ENCODE measurements at places on chromosomes 3 and 15. TPM values are rescaled to one million over a fixed set of nuclear protein-coding genes. Genes with fewer than 3 reads are reported as not detected.

GRCh38 chr3:149332227-149332765, 1.1 kb downstream of the TM4SF18 start:
- DNase-seq = no peak

DNA sequence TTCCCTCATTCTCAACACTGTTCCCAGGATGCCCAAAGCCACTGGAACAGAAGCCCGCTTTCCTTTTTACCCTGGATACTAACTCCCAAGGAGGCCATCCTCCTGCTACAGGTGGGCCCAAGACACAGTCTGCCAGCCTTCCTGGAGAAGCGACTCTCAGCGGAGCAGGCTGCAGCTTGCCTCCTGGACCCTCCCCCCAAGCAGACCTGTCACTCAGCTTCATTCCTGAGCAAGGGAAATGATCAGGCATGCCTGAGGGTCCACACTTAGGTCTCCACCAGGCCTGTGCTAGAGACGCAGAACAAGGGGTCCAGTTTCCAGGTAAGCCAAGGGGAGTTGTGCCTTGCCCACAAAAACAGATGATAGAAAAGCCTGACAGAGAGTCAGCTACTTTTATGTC, 62.8 kb downstream of the SLCO2A1 start:
- DNase-seq = no peak

- no peak for DNase-seq
These were observed at the start of gene FBXO40 for GRCh38 chr3:121592856-121593702. Gene FBXO40, plus strand, starts transcription at chr3:121593379. Its CDS starts 27,197 bp downstream, at chr3:121620576.

ACVR2B gene
- total RNA-seq = 4.4 TPM

RTP1 gene
- total RNA-seq = not detected

DNA sequence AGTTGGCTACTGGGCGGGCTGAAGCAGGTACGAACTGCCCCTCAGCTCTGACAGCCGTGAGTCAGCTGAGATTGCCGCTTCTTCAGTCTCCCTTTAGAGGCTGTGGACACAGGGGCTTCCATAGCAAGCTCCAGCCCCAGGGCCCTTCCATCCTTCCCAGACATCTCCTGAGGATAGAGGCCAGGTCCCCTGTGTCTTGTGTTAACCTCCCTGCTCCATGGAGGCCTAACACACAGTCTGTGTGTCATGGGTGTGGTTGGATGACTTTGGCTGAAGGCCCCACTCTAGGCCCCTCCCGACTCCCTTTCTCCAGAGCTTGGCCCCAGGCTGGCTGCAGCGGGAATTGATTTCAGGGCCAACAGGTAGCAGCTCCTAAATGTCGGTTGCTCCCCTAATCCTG, 116.1 kb upstream of the TLE3 start:
- no peak for DNase-seq

DNA sequence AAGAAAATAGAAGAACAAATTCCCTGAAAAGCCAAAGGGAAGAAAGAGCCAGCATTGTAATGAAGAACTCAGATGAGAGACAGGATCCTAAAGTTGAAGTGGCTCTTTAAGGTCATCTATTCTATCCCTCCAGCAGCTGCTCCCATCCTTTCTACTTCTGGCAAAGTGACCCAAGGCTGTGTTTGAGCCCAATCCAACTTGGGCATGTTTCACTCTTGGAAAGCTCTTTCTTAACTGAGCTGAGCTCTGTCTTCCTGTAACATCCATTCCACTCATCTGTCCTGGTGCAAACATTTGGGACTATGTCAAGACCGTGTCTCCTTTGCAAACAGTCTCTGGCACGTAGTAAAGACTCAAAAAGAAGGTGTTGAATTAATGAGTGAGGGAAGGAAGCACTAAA, 298.1 kb upstream of the IGF1R start:
- DNase-seq = no peak

MAP6D1 gene
- 14.4 TPM for total RNA-seq

DNA sequence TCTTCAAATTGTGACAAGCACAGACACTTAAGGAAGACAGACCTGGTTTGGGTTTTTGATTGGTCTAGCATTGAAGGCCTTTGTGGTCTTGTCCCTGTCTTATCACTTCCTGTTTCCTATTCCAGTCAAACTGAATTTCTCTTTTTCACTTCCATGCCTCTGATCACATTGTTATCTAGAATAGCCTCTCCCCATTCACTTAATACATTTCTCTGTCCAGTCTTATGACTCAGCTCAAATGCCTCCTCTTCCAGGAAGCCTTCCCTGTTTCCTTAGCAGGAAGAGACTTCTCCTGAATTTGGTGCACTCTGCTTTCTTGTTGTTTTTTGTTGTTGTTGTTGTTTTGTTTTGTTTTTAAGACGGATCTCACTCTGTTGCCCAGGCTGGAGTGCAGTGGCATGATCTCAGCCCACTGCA, 45.5 kb downstream of the LIMD1 start:
- no peak for DNase-seq

CHST2 gene
- 2.2 TPM for total RNA-seq

ZNF710 gene
- 11.4 TPM for total RNA-seq

DOCK3 gene
- 0.43 TPM for total RNA-seq

LOXL1 gene
- total RNA-seq = 48.7 TPM

GRCh38 chr15:37339437-37339836, 239.1 kb upstream of the MEIS2 start:
- no peak for DNase-seq

DNA sequence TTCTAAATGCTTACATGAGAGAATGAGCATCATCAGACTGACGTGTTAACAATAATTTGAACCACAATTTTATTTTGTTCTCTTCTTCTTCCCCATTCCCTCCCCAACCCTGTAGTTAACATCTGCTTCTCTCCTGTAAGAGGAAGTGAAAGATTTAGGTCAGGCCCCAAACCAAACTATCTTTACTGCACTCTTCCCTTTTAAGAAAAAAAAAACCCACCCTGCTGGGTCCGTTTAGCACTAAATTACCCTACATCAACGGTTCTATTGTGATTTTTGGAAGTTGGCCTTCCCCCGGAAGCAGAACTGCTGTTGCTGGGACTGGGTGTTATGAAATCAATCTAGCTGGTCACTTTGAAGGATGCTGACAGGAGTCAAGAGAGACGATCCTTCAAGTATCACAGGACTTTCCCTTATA, 49.4 kb downstream of the NFKBIZ start:
- DNase-seq = no peak

PCYT1A gene
- total RNA-seq = 33.5 TPM

DNA sequence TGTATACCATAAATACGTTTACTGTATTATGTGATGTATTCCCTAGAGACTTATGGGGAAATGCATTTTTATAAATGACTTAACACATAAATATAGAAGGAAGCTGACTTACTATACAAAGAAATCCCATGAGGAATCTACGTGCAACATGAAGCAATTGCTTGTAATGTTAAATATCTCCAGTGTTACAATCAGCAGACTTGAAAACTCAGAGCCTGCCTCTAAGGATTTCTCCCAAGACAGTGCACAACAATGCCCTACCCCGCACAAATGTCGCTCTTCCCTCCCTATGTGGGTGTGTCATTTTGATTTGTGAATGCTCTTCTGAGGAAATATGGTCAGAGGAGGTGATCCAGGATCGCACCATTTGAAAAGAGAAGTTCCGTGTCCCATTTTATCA, 629.0 kb downstream of the NR2F2 start:
- no peak for DNase-seq

GRCh38 chr15:39530480-39531342, 50.2 kb upstream of the THBS1 start:
- no peak for DNase-seq

- no peak for DNase-seq
These were observed 25.7 kb downstream of the PARP16 start for GRCh38 chr15:65260968-65261367.

AHSG gene
- not detected for total RNA-seq

DNA sequence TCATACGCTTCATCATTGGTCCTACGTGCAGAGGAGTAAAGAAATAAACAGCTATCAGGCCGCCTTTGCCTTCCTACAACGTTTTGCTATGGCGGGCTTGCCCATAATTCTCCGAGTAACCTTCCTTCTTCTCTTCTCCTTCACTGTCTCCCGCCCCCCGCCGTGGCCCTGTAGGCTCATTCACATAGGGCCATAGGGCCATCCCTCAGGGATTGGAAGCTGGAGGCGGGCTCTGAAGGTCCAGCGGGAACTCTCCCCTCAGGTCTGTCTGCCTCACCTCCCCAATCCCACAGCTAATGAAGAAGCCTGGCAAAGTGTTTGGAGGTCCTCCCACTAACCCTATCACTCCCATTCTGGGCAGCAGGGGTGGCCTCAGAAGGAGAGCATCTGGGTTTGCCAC, 43.6 kb downstream of the SEMA5B start:
- DNase-seq = no peak

GRCh38 chr3:69748503-69748902, 9.2 kb downstream of the MITF start:
- no peak for DNase-seq

DNA sequence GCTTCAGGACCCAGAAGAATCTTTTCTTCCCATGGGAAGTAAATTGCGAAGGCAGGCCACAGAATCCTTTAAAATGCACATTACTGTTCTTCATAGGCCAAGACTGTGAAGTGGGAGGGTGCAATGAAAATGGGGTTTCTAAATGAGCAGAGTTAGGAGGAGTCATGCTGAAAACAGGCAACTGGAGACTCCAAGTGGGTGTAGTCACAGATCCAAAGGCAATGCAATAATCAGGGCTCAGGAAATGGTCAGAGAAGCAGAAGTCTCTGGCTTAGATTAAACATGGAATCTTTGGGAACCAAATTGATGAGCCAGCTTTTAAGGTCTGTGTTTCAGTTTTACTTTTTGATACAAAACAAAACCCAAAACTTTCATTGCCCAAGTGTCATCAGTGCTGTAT, 37.6 kb downstream of the HHLA2 start:
- no peak for DNase-seq

DNA sequence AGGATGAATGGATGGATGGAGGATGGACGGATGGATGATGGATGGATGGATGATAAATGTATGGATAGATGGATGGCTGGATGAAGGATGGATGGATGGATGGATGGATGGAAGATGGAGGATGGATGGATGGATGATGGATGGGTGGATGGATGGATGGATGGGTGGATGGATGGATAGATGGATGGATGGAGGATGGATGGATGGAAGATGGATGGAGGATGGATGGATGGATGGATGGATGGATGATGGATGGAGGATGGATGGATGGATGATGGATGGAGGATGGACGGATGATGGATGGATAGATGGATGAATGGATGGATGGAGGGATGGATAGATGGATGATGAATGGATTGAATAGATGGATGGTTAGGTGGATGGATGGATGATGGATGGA, 210.6 kb upstream of the IGF1R start:
- no peak for DNase-seq

- no peak for DNase-seq
These were observed 7.3 kb downstream of the ADAMTS17 start for GRCh38 chr15:100334456-100334855.

GRCh38 chr3:20846066-20846465, 660.1 kb upstream of the SGO1 start:
- DNase-seq = no peak

DNA sequence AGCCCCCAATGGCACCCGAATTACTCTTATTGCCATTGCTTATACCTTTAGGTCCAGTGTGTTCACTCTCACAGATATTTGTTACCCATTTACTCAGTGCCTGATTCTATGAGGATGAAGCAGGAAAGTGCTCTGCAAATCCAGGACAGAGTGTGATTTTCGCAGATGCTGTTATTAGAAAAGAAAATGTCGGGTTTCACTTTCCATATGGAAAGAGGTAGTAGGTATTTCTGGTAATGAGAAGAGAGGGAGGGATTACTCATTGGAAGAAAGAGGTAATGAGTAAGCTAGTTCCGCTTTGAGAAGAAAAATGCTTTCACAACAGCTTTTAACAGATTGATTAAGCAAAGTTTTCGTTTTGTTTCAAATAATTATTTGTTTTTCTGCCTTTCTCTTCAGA, 336.3 kb upstream of the CFAP20DC start:
- no peak for DNase-seq

RAB7A gene
- 67.9 TPM for total RNA-seq

GRCh38 chr3:186930641-186931531, 560 bp downstream of the ST6GAL1 start:
- no peak for DNase-seq

- DNase-seq = no peak
These were observed 36.9 kb upstream of the COL8A1 start for GRCh38 chr3:99601515-99601914.

DNA sequence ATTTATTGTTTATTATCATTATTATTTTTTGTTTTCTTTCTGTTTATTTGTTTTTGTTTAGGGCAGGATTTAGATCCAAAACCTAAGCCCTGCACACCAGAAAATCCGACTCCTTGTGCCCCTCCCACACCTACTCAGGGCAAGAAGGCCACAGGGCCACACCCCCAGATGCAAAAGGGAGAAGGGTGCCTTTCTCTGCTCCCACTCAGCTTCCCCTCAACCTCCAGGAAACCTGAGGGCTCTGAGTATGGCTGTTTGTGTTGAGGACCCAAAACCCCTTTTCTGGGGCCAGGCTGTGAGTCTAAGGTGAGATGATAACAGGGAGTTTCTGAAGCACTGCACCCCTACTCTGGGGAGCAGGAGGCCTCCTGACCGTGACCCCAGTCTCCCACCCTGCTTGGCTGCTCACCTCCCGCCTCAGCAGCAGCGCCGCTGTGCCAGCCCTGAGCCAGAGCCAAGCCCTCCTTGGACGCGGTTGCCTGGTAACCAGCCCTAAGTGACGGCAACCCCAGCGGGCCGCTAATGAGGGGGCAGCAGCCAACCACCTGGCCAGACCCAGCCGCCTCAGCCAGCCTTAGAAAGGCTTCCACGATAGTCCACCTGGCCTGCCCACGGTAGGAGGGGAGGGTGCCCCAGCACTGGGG, 6.4 kb upstream of the C15orf39 start:
- no peak for DNase-seq
